Stimulated activated CD4-positive, alpha-beta T cell treated with anti-CD3 and anti-CD28 coated beads, TNF-alpha, amount 100 ng/mL, for 4 hours (primary cell): ENCODE measurements at places on chromosomes 16 and 17.

- DNase-seq = no peak
Measured at GRCh38 chr16:89080196-89080853, 13.3 kb upstream of the ACSF3 start.

DNA sequence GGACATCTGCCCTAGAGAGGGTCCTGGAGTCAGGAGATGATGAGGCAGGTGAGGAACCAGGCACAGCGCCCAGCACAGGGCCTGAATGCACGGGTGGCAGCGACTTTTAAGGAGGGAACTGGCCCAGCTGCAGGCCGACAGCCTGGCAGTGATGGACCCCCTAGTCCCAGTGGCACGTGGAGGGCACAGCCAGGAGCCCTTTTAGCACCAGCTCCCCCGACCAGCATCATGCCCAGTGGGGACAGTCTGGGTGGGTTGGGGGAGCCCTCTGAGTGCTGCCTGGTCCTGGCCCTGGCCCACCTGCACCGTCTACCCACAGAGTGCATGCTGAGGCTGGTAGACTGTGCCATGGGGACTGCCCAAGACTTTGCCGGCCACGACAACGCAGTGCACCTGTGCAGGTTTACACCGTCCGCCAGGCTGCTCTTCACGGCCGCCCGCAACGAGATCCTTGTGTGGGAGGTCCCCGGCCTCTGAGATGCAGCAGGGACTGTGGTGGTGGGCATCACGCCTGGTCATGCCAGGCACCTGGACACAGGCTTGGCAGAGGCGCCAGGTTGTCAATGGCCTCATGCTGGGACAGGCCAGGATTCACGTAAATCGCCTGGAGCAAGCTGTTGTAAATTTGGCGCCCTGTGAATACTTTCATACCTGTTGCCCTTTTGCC lies 686 bp upstream of the RHOT2 start:
- DNase-seq = no peak

GRCh38 chr17:8618825-8619224 lies 11.7 kb downstream of the MYH10 start:
- no peak for DNase-seq

GRCh38 chr17:64092952-64093451 lies 36.9 kb downstream of the ERN1 start:
- DNase-seq = no peak

DNA sequence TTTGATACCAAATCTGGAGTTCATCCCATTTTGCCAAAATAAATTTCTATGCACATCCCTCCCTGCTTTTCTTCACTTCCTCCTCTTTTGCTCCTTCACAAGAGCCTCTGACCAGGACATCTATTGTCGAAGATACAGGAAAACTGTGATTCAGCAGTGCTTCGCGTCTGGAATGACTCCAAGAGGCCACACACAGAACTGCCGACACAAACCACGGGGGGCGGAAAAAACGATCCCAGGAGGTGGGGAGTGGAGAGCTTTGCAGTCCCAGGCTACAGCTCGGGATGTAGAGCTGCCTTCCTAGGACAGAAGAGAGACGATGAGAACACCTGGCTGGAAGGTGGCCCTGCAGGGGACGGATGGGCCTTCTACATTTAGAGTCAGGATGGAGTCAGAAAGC lies 102.8 kb downstream of the XYLT1 start:
- DNase-seq = no peak

DNA sequence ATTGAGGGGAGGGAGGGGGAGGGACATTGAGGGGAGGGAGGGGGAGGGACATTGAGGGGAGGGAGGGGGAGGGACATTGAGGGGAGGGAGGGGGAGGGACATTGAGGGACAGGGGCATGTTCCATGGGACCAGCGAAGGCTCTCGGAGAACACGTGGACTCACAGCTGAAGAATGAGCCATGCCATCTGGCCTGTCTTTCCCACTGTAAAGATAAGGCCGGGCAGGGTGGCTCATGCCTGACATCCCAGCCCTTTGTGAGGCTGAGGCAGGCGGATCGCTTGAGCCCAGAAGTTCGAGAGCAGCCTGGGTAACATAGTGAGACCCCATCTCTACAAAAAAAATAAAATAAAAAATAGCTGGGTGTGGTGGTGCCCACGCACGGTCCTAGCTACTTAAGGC lies 32.5 kb downstream of the RPH3AL start:
- DNase-seq = no peak

DNA sequence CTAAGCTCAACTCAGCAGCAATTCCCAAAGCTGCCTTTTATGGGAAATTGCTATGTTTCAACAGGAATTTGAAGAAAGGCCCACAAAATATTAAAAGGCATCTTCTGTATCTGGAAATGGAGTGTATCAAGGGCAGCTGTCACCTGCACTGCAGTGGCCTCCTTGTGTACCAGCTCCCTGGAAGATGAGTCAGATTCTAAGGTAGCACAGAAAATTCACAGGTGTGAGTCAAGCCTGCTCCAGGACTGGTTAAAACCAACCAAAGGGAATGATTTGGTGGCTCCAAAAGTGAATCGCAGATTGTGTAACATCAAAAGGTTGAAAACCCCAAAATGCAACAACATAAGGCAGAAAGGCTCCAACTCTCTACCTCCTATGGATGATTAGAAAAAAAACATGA lies 296.4 kb downstream of the GRIN2A start:
- no peak for DNase-seq

DNA sequence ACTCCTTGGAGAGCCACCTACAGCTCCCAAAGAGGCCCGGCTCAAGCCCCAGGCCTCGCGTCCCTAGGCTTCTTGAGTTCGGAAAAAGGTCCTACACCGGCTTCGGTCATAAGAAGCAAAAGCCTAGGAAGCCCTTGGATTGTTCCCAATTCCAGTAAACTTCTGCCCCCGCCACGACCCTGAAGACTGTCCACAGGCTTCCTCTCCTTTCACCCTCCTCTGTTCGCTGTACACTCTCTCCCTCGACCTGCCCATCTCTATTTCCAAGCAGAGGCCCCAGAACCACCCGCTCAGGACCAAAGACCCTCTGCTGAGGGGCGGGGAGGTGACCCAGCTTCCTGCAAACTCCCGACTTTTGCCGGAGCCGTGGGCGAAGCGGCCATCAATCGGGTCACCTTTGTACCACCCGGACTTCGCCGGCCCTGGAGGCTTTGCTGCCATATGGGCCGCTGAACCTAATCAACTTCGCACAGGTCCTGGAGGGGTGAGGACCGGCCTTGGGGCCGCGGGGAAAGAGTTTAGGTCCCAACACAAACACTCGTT lies 2.7 kb downstream of the HOXB2 start:
- DNase-seq = no peak

DNA sequence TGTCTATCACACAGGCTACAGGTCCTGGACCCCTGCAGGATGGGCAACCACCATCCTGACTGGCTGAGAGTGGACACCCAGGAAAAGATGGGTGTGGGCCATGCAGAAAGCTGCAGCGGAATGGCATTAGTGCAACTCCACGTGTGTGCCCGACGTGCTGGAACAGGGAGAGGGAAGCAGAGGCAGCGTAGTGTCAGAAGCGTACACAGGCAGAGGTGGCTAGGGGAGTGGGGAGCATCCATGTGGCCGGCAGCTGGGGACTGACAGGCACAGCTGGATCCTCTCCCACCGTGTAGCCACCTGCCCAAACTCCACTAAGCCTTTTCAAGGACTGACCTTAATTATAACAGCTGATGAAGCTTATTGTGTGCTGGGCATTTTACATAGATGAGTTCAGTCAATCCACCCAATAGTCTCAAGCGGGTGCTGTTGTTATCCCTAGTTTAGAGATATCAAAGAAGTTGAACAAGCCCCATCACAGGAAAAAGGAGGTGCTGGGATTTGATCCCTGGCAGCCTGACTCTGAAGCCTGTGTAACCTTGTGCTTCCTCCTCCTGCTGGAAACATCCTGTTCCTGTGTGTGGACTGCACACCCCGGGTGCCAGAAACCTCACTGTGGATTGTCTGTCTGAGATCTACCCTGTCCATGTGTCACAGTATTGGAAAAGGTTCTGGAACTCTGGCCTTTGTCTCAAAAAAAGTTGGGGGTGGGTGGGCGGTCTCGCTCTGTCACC lies 114.0 kb downstream of the PRKCA start:
- DNase-seq = no peak

GRCh38 chr16:67703626-67704025 lies 15.5 kb downstream of the GFOD2 start:
- no peak for DNase-seq

- no peak for DNase-seq
Measured at GRCh38 chr17:27808628-27809027, 8.3 kb upstream of the NOS2 start.

- DNase-seq = no peak
Measured at GRCh38 chr17:74212209-74212912, 1.0 kb upstream of the TTYH2 start.

- no peak for DNase-seq
Measured at GRCh38 chr16:25751230-25751835, 59.6 kb downstream of the HS3ST4 start.

- DNase-seq = no peak
Measured at GRCh38 chr17:34257299-34257985, 2.4 kb downstream of the CCL2 start.

GRCh38 chr17:17506181-17506741 lies 10.1 kb upstream of the RASD1 start:
- no peak for DNase-seq

DNA sequence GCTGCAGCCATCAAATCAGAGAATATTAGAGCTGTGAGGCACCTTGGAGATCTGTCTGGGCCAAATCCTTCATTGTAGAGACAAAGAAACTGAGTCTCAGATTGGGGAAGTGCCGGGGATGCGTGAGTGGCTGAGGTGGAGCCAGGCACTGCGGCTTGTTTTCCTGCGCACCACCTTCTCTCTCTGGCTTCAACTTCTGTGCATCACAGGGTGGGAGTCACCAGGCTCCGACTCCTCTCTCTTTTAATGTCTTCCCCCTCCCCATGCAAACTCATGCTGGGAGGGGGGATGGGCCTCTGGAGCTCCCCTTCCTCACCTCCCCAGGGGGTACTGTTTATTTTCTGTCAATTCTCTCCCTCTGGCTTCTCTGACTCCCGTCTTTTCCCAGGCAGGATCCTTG lies 8.7 kb upstream of the ETV4 start:
- DNase-seq = no peak

DNA sequence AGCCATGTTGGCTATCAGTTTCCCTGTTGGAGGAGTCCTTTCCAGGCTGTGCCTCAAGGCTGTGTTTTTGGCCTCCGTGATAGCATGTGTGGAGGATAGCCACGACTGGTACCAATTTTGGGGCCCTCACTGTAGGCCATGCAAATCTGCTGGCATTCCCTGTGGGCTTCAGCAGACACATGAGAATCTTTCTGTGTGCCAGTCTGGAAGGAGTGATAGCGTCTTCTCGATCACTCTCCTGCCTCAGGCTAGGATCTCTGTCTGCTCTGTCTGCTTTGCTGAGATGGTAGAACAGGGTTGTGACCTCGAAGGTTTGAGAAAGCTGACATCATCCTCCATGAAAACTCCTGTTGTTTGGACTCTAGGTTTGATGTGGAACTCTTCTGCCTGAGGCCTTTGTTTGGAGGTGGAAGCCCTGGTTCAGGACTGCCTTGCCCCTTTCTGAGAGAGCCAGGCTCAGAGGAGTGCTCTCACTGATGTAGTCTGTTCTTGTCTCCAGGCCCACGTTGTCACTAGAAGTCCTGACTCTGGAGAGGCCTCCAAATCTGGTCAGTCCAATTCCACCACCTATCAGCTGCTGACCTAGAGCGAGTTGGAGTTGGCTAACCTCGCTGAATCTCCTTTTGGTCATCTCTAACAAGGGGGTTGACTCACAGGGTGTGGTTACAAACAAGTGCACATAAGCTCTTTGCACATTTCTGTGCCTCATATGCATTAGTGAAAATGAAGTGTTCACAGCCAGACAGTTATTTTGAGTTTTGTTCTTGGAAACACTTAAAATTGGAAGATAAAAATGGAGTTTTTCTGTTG lies 12.1 kb upstream of the EDC4 start:
- DNase-seq = no peak

DNA sequence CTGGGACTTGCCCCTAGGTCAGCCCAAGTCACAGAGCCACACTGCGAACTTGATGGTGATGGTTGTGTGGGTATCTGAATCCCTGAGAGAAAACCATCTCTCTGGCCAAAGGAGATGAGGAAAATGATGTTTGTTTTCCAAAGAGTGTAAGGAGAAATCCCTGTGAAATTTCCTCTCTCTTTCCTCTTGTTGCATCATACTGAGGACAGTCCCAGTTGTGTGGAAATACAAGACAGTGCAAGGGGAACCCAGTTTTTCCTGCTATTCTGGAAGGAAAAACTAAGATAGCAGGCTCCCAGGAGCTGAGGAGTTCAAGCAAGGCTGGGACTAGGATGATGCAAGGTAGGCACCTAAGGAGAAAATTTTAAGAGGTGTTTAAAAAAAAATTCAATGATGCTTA lies 86.8 kb upstream of the TOM1L1 start:
- DNase-seq = no peak

DNA sequence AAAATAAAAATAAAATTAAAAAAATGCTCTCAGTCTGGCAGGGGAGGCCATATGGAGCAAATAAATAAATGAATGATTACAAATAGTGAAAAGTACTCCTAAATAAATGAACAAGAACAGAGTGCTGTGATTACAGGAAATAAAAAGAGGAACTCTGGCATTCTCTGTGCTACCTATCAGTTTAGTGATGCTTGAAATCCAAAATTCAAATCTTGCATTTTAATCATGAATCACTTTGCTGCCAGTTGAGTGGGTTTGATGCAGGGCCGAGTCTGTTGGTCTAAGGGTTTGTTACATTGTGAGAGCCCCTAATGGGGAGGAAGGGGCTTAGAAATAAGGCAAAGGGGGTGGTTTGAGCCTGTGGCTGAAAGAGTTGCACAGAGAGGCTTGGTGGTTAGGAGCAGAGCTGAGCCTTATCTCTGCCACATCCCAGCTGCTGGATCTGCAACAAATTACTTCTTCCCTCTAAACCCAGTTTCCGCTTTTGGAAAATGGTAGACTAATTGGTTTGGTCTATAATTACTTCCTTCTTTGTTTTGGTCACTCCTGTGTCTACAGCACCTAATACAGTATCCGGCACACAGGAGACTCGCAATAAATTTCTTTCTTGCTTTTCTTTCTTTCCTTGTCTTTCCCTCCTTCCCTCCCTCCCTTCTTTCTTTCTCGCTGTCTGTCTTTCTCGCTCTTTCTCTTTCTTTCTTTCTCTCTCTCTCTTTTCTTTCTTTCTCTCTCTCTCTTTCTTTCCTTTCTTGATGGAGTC lies 6.3 kb upstream of the ABCC1 start:
- DNase-seq = no peak

- peak; percentile 27 for DNase-seq
Measured at GRCh38 chr16:57299009-57299718, 14.7 kb upstream of the PLLP start.

DNA sequence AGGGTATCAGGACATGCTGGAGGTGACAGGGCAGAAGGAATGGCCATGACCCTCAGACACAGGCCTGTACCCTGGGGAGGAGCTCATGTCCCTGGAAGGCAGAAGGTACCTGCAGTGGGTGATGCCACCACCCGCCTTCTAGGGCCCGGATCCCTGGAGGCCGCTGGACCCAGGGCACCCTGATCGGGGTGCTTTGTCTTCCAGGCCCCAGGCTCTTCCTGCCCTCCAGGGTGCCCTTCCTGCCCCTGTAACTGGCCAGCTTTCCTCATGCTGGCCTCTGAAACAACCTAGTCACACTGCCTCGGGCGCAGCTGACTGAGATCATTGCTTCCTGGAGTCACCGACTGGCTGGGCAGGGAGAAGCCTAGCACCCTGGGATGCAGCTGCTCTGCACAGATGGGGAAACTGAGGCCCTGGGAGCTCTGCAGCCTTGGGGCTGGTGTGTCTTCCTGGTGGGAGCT lies 5.8 kb downstream of the ADCY7 start:
- no peak for DNase-seq

- DNase-seq = no peak
Measured at GRCh38 chr17:43613917-43614316, 47.8 kb downstream of the MEOX1 start.

- DNase-seq = no peak
Measured at GRCh38 chr17:57849163-57849873, 526 bp downstream of the MRPS23 start.

- no peak for DNase-seq
Measured at GRCh38 chr17:64410750-64411490, 20.3 kb upstream of the PECAM1 start.
